ENCODE measurements at places on chromosomes 16 and 17. TPM values are rescaled to one million over a fixed set of nuclear protein-coding genes. Genes with fewer than 3 reads are reported as not detected.

The CDT1 gene
- total RNA-seq: 5.0 TPM

The SDK2 gene
- under 0.01 TPM for total RNA-seq

The SETD1A gene
- 1.7 TPM for total RNA-seq

The PIPOX gene
- 2.7 TPM for total RNA-seq

The CHST5 gene
- not detected for total RNA-seq

The GJC1 gene
- total RNA-seq: 17.8 TPM

The TSNAXIP1 gene
- 0.99 TPM for total RNA-seq

The LRRC3C gene
- total RNA-seq: not detected

The CD300A gene
- not detected for total RNA-seq

The TBX2 gene
- 72.3 TPM for total RNA-seq

The HNF1B gene
- not detected for total RNA-seq

The INCA1 gene
- total RNA-seq: 0.25 TPM

The ABCC6 gene
- total RNA-seq: 0.75 TPM

The CBX2 gene
- total RNA-seq: 0.25 TPM
